ENCODE measurements at places on chromosomes 4 and X.

- no peak for DNase-seq
Observed at GRCh38 chrX:123185721-123186120, 1.6 kb downstream of the GRIA3 start.

- no peak for DNase-seq
Observed at GRCh38 chrX:5474282-5474681, 754.4 kb downstream of the NLGN4X start.

DNA sequence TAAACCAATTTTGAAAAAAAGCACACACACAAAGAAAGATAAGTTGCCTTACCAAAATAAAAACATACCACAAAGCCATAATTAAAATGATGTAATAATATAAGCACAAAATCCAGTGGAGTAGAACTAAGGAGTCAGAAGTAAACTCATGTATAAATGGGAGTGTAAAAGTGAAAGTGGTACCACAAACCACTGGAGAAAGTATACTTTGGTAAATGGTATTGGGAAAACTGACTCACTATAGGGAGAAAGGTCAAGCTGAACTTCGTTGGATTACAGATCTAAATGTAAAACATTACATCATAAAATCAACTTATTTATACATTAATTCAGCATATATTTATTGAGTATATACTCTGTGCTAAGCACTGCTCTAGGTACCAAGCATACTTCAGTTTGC is 46.3 kb upstream of the HHIP start:
- DNase-seq: no peak

- DNase-seq: no peak
Observed at GRCh38 chr4:71549516-71550160, 210.8 kb downstream of the SLC4A4 start.

DNA sequence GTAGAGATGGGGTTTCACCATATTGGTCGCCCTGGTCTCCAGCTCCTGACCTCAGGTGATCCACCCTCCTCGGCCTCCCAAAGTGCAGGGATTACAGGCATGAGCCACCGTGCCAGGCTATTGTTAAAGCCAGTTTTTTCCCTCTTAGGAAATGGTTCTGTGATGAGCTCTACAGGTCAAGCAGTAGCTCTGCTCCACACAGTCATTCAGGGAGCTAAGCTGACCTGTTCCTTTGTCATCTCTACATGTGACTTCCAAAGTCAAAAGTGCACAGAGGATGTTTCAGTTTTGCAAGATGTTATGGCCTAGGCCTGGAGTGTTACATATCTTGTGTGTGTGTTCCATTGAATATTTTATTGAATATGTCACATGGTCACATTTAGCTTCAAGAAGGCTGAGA is 11.4 kb downstream of the MCUB start:
- no peak for DNase-seq

DNA sequence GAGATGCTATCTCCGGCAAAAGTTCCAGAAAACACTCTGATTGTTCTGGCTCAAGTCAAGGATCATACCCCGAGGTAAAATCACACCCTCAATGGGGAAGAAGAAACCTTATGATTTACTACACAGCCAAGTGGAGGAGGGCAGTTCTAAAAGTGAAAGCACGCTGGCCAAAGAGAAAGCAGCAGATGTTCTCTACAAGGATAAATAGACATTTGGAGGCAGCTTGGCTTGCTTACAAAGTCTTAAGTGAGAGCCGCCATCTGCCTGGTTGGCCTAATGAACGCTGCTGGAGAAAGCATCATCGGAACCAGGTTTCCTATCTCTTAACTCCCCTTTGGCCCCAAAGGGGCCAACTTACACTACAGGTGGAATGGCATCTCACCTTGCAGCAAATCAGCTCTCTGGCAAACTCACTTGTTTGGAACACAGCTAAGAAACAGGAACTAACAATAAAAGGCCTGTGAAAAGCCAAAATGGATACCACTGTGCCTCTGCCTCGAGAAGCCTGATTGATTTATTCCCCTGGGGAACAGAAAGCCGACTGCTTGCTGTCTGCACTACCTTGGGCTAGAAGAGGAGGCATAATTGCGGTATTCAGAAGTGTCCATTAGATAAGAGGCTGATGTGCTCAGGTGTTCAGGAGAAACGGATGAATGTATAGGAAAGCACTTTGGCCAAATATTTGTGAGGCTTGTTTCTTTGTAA is 22.8 kb downstream of the FRAS1 start:
- no peak for DNase-seq

- no peak for DNase-seq
Observed at GRCh38 chr4:156537286-156537685, 434.3 kb downstream of the PDGFC start.
